IPS DF 6.9 (cell line): ENCODE measurements at places on chromosomes 5 and 9.

GRCh38 chr9:4206718-4207117 is 93.2 kb downstream of the GLIS3 start:
- DNase-seq: no peak

DNA sequence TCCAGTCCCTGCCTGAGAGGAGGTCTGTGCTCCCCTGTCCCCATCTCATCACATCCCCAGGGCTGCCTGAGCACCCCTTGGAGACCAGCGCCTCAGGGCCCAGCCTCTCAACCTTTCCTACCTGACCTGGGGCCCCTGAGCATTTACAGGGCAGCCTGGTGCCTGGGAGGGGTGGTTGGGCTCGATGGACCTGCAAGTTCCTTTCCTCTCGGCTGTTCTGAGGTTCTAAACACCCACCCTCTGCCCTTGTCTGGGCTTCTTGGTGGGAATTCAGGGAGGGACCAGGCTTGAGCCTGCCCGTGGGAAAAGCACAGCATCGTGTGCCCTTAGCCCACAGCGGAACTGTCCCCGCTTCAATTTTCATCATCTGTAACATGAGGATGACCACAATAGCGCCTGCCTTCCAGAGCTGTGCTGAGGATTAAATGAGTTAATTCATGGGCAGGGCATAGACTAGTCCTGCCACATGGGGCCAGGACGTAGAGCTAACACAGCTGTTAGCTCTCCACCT is 91.0 kb upstream of the SH3PXD2B start:
- DNase-seq: no peak

DNA sequence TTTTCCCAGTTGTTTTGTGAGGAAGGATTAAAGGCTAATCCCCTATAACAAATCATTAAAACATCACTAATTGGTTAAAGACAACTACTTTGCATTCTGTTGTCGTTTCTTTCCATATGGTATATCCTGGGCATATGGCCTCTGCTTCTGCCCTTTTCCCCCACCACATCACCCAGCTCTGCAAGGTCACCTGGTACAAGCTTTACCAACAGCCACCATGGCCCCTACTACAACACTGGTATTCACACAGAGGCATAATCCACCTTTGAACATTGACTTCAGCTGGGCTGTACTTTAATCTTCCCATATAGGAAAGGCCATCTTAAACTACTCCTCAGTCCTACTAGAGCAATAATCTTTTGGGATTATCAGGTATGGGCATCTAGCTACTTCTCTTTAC is 866.1 kb downstream of the TLE4 start:
- DNase-seq: no peak

- DNase-seq: no peak
These were observed at the start of gene GOLGA2 for GRCh38 chr9:128275198-128276007. TSS of gene GOLGA2 (minus strand) at chr9:128276007. CDS start at chr9:128275976, 31 bp downstream.

DNA sequence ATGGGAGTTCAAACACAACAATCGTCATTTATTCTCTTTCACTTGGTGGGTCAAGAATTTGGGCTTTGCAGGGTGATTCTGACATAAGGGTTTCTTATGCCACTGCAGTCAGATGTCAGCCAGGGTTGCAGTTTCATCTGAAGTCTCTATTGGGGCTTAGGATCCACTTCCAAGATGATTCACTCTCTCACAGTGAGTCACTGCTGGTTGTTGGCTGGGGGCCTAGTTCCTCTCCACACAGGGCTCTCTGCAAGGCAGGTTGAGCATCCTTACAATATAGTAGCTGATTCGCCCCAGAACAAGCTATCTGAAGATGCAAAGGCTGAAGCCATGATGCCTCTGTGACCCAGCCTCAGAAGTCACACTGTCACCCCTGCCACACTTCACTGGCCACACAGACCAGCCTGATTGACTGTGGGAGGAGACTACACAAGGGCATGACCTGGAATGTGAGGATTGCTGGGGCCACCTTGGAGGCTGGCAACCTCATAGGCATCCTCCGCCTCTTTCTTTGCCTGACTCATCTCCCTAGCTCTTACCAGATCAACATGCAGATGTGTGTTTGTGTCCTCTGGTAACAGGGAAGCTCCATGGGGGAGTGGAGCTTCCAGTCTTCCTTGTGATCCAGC is 4.5 kb upstream of the CARD19 start:
- DNase-seq: no peak

DNA sequence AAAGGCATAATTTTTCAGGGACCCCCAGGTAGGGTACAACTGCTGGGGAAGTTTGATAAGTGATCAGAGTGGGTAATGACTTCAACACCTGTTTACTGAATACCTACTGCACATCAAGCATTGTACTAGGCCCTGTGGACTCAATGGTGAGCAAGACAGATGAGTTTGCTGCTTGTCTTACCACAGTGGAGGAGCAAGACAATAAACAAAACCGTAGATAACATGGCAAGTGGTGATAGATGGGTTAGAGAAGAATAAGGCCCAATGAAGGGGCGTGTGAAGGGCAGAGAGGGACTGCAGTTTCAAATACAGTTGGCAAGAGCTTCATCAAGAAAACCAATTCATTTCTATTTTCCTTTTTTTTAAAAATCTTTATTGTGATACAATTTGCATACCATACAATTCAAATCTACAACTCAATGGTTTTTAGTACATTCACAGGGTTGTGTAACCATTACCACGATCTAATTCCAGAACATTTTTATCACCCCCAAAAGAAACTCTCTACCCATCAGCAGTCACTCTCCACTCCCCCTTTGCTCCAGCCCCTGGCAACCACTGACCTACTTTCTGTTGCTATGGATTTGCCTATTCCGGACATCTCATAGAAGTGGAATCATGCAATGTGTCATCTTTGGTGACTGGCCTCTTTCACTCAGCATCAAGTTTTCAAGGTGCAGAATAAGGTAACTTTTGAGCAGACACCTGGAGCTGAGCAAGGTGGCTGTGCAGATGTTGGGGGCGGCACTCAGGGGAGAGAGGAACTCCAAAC is 31.9 kb upstream of the HAND1 start:
- no peak for DNase-seq

DNA sequence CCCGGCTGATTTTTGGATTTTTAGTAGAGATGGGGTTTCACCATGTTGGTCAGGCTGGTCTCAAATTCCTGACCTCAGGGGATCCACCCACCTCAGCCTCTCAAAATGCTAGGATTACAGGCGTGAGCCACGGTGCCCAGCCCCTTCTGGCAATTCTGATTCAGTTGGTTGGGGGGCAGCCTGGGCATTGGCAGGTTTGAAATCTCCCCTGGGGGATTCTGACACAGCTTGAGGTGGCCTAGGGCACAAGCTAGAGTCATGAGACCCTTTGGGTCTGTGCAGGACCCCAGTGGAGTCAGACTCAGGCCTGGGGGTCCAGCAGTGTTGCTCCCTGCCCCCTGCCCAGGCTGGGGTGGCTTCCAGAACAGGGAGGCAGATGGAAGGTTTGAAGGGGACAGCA is 239.8 kb downstream of the PBX3 start:
- no peak for DNase-seq

DNA sequence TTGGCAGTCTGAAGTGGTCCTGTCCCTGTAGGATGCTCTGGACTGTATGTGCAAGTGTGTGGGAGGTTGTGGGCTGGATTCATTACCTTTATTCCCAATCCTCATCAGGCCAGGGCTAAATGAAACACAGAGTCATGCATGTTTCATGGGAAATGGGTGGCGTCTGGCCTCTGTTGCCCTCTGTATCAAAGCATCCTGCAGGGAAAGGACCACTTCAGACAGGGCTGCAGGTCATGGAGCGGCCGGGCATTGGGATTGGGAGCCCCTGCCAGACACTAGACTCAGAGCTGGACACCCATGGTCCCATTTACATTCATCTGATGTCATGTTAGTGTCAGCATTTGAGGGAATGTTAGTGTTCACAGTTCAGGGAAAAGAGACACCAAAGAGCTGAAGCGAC is 53.8 kb downstream of the UBE2QL1 start:
- no peak for DNase-seq

DNA sequence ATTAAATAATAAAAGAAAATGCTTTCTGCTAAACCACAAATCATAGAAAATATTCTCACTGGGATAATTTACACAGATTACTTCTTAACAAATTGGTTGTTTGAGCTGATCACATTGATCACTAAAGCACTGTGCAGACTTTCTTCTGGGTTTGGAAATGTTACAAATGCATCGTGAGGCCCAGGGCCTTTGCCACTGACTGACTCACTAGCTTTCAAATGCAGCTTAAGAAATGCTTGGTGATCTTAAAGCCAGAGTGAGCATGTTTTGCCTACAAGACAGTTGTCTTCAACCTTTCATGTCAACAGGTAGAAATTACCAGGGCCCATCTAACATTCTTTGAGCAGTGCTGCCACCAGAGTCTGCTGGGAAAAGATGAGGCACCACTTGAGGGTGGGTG is 252.3 kb upstream of the ADRA1B start:
- DNase-seq: no peak

DNA sequence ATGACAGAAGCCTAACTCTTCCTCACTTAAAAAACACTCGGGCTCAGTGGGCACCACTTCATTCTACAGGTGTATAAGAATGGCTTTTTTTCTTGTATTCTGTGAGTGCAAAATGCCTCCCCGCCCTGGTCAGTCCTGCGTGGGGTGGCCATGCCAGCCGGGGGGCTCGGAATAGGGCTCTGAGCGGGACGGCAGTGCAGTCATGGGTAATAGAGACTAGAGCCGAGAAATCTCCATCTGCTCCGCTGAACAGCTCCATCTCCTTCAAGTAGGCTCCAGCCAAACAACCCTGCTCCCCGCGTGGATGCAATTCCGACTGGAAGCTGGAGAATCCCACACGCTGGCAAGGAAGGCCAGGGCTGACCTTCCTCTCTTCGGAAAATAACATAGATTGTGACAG is 317.0 kb upstream of the IRX4 start:
- DNase-seq: no peak

DNA sequence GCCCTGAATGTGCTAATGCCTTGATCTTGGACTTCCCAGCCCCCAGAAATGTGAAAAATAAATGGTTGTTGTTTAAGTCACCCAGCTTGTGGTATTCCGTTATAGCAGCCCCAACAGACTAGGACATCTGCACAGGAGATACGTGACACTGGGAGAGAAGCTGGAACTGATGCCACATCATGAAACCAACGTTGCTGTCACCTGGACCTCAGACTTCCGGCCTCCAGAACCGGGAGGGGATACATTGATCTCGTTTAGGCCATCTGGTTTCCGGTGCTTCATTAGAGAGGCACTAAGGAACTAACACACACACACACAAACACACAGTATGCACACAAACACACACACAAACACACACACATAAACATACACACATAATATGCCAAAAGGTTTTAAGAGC is 75.0 kb upstream of the ICE1 start:
- no peak for DNase-seq

- DNase-seq: no peak
These were observed 18.8 kb downstream of the GZMK start for GRCh38 chr5:55042886-55043285.

GRCh38 chr5:151095341-151096000 is 14.6 kb upstream of the TNIP1 start:
- DNase-seq: no peak

- no peak for DNase-seq
These were observed 473.6 kb upstream of the FTMT start for GRCh38 chr5:121378046-121378445.

- DNase-seq: no peak
These were observed 1.7 kb downstream of the PTAR1 start for GRCh38 chr9:69757996-69758675.

DNA sequence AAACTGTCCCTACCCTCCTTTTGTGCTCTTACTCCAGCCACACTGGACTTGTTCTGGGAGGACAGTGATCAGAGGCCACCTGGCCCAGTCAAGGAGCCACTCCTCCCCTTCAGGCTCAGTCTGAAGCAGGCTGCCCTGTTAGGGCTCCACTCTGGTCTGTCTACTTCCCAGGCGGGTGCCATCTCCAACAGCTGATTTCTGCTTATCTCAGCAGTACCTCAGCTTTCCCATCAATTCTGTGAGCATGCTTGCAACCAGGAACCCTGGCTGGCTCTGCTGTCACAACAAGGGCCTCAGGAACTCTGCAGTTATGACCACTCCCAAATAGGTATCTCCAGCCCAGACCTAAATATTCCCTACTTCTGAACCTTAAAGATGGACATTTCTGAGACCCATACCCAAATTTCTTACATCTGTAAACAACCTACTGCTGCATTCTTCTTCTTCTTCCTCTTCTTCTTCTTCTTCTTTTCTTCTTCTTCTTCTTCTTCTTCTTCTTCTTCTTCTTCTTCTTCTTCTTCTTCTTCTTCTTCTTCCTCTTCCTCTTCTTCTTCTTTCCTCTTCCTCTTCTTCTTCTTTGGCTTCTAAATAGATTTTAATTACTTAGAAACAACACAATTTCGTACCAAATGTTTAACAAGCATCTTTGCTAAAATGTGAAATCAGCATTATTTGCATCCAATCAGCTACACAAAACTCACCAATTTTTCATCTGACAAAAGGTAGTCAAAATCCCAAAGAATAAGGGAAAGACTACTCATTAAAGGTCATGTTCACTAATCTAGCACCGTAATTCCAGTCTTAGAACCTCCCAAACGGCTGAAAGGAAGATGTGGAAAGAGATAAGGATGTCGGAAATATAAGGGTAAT is 13.6 kb upstream of the SLC22A4 start:
- DNase-seq: no peak

GRCh38 chr5:88660947-88661805 is 221.8 kb downstream of the MEF2C start:
- no peak for DNase-seq

DNA sequence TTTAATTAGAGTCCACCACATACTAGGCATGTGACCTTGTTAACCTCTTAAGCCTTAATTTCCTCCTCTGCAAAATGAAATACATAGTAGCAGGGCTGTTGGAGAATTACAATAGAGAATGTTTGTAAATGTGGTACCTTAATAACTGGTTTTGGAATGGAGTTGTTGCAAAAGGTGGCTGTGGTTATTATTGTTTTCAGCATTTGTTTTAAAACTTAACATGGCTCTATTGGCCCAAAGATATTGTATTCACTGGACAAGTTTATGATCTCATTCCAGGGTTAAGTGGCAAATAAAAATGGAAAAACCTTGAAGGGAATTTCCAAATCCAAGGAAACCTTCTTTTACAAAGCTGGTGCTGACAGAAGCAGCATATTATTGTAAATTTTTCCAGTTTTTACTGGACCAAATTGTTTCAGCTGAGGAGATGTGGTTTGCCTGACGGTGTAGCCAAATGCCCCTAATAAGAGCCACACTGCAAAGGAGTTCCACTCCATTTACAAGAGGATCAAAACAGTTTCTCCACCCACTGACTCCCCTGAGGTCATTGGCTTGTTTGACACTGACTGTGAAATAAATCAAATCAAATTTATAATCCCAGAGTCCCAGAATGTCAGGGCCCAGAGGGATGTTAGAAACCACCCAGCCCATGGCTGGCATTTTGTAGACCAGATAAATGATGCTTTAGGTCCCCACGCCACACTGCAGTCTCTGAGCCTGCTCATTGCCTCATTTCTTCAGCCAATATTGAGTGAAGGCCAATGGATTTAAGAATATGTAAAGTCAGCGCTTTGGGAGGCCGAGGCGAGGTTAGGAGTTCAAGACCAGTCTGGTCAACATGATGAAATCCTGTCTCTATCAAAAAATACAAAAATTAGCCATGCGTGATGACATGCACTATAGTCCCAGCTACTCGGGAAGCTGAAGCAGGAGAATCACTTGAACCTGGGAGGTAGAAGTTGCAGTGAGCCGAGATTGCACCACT is 45.2 kb downstream of the ADRA1B start:
- DNase-seq: no peak

GRCh38 chr5:28249771-28250415 is 1211.5 kb upstream of the CDH9 start:
- DNase-seq: no peak
